ENCODE measurements at places on chromosomes 12 and 14. TPM values are rescaled to one million over a fixed set of nuclear protein-coding genes. Genes with fewer than 3 reads are reported as not detected.

TRAFD1 gene
- 24.2 TPM for total RNA-seq

MMP17 gene
- total RNA-seq: 3.2 TPM

CTSG gene
- not detected for total RNA-seq

HDAC7 gene
- total RNA-seq: 85.6 TPM

ADCY4 gene
- 34.2 TPM for total RNA-seq

EFS gene
- not detected for total RNA-seq

LTBP2 gene
- total RNA-seq: 256 TPM

TEX52 gene
- not detected for total RNA-seq

C12orf54 gene
- not detected for total RNA-seq

RAD9B gene
- total RNA-seq: 0.36 TPM

VIPAS39 gene
- 31.1 TPM for total RNA-seq

TCL1B gene
- total RNA-seq: not detected

ANKRD33 gene
- total RNA-seq: 0.27 TPM

FGF6 gene
- total RNA-seq: not detected

CAND1 gene
- 156 TPM for total RNA-seq

OVCH1 gene
- under 0.01 TPM for total RNA-seq

VWF gene
- 1,119 TPM for total RNA-seq

All from thoracic aorta endothelial cell (primary cell).